ENCODE measurements at places on chromosomes 7 and 10.

- DNase-seq: no peak
These were observed 91.3 kb downstream of the IMMP2L start for GRCh38 chr7:111470998-111471397.

DNA sequence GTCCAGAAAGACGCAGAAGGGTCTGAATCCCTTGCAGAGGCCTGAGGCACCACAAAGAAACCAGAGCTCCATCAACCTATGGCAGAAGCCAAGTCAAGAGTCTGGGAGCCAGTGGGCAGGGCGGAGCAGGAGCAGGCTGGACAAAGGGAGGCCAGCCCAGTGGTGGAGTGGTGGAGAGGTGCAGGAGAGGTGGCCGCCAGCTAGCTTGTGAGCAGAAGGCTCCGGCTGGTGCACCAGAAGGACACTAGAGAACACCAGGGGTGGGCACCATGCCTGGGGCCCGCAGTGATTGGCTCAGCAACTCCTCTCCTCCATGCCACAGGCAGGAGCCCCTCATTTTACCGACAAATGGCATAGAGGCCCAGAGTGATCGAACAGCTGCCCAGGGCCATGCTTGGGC lies 186.6 kb downstream of the GRID1 start:
- DNase-seq: no peak

DNA sequence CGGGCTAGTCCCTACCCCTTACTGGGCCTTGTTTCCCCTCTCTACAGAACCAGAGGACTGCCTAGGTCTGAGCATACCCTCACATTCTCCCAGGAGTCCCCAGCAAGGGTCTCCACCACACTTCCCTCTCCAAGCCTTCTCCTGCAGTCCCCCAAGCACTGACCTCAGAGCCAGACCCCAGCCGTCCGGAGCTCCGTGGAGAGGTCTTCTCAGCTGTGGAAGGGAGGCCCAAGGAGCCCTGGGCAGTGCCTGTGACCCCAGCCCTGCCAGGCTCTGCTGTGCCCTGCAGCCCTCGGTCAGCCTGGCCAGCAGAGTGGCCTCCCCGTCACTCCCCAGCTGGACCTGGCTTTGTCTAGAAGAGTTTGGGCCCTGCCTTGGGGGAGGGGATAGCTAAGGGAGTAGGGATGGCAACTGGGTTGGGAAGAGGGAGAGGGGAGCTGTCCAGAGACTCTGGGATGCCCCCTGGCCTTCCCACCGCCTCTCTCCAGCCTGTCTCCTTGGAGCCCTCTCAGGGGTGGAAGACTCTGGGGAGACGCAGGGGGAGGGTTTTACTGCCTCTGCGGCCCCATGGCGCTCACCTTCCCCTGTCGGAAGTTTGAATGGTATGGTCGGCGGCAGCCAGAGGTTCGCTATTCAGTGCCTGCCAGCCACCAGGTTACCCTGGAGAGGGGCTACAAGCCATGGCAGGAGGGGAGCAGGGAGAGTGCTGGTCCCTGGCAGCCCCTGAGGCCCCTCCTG lies at the start of gene C10orf105:
Gene C10orf105 (minus strand): TSS at position 315 of the 738 bp plus-strand sequence. CDS start 3,441 bp downstream, outside the sequence.
- no peak for DNase-seq

GRCh38 chr7:369476-370258 lies 79.7 kb downstream of the FOXL3 start:
- DNase-seq: no peak

- no peak for DNase-seq
These were observed 113.8 kb upstream of the COL1A2 start for GRCh38 chr7:94280851-94281250.

GRCh38 chr7:135768064-135768463 lies 19.5 kb upstream of the FAM180A start:
- DNase-seq: no peak

DNA sequence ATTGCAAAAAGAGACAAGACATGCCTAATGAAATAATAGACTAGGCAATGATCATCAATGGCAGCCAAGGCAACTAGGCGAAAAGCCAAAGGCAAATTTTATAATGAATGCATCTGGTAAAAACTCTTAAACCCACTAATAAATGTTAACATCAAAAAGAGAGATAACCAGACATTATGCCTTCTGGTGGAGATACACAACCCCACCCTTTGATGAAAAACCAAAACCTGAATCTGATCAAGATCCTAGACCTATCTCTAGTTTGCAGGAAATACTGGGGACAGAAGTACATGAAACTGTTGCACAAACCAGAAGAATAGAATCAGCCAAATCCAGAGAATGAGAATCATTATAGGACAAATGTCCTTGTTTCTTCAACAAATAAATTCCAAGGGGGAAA lies 22.0 kb upstream of the GSAP start:
- DNase-seq: no peak

GRCh38 chr7:20514364-20514763 lies 101.1 kb upstream of the ABCB5 start:
- no peak for DNase-seq

DNA sequence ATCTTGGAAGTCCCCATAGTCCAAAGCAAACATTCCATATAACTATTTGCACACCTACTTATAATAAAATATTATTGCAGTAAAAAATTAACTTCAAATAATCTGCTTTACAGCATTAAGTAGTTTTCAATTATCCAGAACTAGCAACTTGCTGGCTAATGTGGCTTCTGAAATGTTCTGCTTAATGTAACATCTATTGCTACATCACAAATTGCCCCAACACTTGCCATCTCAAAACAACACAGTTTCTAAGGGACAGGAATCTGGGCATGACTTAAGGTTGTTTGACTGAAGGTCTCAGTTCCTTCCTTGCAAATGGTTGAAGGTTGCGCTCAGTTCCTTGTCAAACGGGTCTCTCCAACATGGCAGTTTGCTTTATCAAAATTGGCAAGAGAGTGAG lies 378.5 kb upstream of the SEMA3C start:
- DNase-seq: no peak

- DNase-seq: no peak
These were observed 38.8 kb downstream of the ZNF783 start for GRCh38 chr7:149300620-149301285.

DNA sequence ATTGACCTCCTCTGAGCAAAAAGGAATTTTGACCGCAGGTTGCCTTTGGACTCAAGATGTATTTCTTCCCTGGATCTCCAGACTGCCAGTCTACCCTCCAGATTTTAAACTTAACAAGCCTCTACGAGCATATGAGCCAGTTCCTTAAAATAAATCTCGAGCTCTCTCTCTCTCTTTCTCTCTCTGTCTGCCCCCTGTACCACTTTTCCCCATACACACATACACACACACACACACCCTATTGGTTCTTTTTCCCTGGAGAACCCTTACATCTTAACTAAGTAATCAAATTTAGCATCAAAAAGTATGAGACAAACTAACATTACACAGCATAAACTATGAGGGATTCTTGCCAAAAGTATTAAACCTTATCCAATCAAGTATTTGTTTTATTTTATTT lies 11.4 kb downstream of the BCAP29 start:
- no peak for DNase-seq

- no peak for DNase-seq
These were observed 3.6 kb downstream of the FAM53B start for GRCh38 chr10:124740369-124741280.

GRCh38 chr7:82705517-82706260 lies 262.1 kb upstream of the CACNA2D1 start:
- DNase-seq: no peak

DNA sequence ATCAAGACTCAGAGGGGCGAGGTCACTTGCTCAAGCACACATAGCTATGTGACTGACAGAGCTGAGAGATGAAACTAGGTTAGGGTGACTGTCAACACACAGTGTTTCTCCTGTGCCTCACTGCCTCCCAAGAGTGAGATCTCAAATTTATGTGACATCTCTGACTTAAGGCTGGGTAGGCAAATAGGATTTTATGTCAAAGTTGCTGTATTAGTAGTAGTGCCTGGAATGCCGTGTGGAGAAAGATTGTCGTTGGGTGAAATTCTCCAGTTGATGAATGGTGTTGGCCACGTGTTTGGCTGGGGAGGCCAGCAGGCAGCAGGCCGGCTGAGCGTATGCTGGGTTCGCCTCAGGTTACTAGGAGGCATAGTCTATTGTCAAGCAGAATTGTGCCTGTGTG lies 148.3 kb upstream of the BMPER start:
- DNase-seq: no peak

DNA sequence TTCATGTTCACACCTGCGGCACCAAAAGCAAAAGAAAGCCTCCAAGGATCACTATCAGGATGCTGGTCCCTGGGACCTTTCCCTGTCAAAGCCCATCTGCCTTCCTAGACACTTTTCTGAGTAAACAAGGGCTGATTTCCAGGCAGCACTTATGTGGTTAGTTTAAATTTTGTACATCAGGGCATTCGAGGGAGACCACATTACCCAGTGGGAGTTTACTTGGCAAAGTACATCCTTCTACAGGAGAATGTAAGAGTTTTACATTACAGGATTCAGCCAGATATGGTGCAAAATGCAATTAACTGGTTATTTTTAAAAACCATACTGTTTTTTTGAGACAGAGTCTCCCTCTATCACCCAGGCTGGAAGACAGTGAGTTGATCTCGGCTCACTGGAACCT lies 132.1 kb downstream of the CSTF2T start:
- no peak for DNase-seq

GRCh38 chr7:51222916-51223315 lies 93.7 kb downstream of the COBL start:
- no peak for DNase-seq

DNA sequence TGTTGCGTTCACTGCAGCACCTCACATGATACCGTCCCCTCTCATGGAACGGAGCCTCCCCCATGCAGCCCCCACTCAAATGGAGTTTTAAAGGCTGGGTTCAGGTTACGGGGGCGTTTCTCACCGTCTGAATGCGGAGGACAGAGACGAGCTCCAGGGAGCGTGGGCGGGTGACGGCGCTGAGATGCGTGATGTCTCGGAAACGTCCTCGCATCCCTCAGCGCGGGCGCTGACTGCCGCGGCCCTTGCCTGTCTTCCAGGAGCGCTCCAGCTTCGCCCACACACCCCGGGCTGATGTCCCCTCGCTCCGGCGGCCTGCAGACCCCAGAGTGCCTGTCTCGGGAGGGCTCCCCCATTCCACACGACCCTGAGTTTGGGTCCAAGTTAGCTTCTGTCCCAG lies 16.6 kb upstream of the AP5Z1 start:
- no peak for DNase-seq

GRCh38 chr7:64880322-64881297 lies 22.5 kb upstream of the ZNF273 start:
- peak; percentile 36 for DNase-seq

GRCh38 chr10:92573091-92573797 lies 649 bp downstream of the IDE start:
- no peak for DNase-seq

DNA sequence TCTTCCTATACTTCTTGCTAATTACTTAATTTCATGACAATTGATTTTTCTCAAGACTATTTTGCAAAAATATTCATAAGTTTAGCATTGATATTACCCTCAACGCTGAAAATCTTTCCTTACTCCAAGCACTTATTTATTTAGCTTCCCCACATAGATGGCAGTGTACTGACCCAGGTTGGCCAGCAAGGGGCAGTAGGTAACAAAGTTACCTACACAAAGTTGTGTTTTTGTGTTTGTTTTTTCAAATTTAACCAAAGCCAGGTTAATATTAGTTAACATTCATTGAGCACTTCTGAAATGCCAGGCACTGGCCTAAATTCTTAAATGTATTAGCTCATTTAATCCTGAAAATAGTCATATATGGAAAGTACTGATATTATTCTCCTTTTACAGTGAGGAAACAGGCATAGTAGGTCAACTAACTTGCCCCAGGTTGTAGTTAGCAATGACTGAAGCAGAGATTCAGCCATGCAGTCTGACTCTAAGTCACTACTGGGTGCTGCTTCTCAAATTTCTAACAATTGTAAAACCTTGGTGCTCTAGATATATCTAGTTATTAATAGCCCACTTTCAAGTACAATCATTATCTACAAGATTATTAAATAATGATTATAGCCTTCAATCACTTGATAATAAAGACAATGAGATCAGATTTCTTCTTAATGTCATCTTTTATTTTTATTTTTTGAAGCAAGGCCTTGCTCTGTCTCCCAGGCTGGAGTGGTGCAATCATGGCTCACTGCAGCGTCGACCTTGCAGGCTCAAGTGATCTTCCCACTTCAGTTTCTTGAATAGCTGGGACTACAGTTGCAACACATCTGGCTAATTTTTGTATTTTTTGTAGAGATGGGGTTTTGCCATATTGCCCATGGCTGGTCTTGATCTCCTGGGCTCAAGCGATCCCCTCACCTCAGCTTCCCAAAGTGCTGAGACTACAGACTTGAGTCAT lies 5.8 kb upstream of the GGCT start:
- DNase-seq: no peak

DNA sequence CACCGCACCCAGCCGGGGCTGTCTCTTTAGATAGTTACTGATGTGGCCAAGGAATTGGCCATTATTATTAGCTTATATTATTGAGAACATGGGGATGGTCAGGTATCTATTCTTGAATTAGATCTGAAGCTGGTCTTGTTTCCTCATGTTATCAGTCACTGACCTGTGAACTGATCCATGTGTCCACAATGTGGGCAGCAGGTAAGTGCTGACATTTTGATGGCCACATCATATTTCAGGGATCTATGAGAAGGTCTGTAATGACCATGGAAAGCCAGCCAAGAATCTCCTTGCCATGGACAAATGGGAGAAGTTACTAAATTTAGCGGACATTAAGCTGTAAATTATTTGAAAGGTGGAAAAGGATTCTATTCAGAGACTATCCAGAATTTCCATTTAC lies 61.4 kb downstream of the GBF1 start:
- DNase-seq: no peak

- DNase-seq: no peak
These were observed 345.9 kb downstream of the KIF20B start for GRCh38 chr10:90047243-90047729.

GRCh38 chr10:76769161-76769560 lies 868.4 kb downstream of the KCNMA1 start:
- no peak for DNase-seq

DNA sequence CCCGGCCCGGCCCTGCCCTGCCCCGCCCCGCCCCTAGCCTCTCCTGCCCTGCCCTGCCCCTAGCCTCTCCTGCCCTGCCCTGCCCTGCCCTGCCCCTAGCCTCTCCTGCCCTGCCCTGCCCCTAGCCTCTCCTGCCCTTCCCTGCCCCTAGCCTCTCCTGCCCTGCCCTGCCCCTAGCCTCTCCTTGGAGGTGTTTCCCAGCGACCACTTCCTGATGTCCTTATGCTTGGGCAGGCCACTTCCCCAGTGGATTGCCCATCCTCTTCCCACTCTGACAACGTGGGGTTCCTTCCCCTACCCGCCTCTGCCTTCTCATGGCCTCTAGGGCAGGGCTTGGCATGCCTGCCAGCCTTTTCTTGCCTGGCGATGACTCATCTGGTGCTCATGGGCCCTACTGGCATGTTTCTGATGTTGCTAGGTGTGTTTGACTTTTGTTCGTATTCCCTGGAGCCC lies 21.2 kb downstream of the PRXL2A start:
- DNase-seq: peak; percentile 83

- no peak for DNase-seq
These were observed 6.8 kb upstream of the ZCCHC24 start for GRCh38 chr10:79452174-79452611.

DNA sequence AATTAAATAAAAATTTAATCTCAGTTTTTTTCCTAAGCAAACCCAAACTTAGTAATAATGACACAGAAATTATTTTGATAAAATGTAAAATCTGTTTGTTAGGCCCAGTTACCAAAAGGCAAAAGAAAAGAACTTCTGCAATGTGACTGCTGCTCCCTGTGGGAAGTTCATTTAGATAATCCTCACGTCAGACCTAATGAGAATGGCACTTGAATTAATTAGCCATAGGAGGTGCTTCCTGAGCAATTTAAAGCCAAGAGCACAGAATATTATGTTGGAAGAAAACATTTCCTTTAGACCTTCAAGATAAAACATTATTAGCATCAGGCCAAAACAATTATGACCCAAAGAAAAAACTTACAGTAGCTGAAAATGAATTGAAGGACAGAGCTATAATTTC lies 19.4 kb downstream of the SPAM1 start:
- no peak for DNase-seq

- no peak for DNase-seq
These were observed 12.3 kb downstream of the SLC13A4 start for GRCh38 chr7:135715673-135716072.
